ENCODE measurements at places on chromosomes 16 and 17.

GRCh38 chr17:50848711-50849110, 13.3 kb downstream of the WFIKKN2 start:
- DNase-seq = no peak

DNA sequence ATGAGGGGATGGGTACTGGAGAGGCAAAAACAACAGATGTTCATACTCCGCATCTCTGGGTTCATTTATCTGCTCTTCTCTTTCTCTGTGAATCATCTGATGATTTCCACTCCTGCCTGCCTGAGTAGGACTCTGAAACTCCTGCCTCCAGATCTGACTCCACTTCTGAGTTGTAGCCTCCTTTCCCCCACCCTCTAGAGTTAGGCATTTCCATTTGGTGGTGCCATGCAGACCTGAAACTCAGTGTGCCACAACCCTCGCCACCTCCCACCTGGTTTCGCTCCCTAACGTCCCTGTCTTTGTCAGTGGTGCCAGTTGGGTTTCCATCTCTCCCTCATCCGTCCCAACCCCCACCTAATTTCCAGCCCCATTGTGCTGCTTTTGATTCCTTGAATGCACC, 126.2 kb downstream of the PRKCB start:
- no peak for DNase-seq

DNA sequence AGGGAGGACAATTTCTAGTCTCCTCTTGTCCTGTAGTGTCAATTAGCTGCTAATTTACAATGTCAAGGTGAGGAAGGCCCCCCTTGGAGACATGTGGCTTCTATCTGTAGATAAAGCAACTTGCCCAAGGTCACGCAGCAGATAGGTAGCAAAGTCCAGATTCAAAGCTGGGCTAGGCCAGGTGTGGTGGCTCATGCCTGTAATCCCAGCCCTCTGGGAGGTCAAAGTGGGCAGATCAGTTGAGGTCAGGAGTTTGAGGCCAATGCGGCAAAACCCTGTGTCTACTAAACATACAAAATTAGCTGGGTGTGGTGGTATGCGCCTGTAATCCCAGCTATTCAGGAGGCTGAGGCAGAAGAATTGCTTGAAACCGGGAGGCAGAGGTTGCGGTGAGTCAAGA, 11.1 kb downstream of the TRPV3 start:
- no peak for DNase-seq

GRCh38 chr16:66544016-66544757, 5.7 kb downstream of the TK2 start:
- DNase-seq = no peak

DNA sequence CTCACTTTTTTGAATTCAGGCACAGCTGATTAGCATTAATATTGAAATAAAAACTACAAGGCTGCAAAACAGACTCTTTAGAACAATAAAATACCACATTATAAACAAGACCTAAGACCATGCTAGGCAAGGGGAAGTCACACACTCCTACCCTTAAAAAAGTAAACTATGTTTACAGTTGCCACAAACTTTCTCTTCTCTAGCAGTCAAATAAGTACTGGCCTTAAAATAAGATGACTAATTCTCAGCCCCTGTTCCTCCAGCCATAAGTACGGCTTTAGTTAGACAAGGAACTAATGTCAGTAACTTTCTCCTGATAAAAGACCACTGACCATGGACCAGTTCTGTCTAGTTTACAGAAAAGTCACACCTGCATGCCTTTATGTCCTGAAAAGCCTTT, 19.5 kb upstream of the CPHXL start:
- DNase-seq = no peak

- DNase-seq = no peak
Observed at GRCh38 chr16:8251298-8251697, 339.0 kb downstream of the TMEM114 start.

DNA sequence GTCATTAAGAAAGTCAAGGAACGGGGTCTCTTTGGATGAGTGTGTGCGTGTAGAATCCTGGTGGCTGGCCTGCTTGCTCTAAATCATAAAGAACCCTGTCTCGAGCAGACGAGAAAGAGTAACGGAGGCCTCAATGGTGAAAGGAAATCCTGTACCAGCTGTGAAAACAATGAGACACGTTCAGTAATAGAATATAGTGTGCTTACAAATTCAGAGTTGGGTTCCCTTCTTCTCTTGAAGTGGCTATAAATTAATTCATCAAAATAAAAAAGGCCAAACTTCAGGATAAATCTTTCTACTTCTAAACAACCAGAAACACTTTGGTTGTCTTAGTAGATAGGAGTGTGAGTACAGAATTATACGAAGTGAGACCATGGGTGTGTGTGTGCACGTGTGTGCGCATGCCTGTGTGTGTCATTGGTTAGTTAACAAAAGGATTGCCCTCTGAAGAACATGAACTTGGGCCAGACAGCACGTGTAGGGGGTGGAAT, 48.5 kb downstream of the WWOX start:
- peak; percentile 50 for DNase-seq

DNA sequence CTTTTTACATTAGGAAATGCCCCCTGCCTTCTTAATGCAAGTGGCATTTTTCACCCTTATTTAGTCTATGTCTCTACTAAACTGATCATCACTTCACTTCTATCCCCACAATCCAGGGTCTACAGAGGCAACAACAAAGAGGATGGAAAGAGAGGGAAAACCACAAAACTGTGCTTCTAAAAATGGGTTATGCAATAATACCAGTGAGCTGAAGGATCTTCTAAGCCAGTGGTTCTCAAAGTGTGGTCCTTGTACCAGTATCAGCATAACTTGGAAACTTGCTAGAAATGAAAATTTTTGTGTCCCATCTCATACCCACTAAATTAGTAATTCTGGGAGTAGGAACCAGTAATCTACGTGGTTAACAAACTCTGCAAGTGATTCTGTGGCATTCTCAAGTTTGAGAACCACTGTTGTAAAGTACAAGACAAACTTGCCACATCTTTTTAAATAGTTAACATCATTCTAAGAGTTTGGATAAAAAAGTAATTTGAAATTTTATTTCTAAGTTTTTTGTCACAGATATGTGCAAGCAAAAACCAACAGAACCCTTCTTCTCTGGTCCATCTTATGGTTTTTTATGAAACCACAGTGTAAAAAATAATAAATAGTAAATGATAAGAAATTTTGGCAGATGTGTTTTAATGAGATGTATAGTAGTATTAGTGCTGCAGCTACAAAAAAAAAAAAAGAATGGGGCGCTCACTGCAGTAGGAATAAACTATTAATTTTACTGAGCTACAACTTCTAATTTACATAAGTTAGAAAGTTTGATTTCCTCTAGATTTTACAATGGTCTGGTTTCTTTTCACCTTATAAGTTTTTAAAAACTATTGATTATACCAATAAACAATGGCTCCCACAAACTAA, 16.2 kb downstream of the CDC27 start:
- no peak for DNase-seq

DNA sequence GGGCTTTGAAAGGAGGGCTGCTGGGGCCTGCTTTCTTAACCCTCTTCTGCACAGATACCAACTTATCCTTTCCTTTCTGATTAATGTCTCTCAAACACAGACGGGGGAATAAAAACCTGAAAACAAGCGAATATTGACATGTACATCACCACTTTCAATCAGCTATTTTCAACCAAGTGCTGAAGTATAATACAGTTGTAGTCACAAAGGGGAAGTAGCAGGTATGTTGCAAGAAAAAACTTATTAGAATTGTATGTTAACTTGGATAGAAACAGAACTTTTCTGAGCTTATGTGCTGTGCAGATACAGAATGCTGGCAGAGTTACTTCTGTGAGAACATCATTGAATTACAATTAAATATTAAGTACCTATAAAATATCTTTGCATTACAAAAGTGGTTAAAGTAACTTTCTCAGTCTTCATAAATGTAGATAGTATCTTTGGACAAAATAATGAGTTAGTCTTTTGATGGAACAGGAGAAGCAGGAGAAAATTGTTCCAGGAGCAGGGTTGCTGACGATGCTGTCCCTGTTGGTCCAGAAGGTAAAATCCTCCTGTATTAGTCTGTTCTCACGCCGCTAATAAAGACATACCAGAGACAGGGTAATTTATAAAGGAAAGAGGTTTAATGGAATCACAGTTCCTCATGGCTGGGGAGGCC, 59.5 kb downstream of the RPTOR start:
- DNase-seq = no peak

DNA sequence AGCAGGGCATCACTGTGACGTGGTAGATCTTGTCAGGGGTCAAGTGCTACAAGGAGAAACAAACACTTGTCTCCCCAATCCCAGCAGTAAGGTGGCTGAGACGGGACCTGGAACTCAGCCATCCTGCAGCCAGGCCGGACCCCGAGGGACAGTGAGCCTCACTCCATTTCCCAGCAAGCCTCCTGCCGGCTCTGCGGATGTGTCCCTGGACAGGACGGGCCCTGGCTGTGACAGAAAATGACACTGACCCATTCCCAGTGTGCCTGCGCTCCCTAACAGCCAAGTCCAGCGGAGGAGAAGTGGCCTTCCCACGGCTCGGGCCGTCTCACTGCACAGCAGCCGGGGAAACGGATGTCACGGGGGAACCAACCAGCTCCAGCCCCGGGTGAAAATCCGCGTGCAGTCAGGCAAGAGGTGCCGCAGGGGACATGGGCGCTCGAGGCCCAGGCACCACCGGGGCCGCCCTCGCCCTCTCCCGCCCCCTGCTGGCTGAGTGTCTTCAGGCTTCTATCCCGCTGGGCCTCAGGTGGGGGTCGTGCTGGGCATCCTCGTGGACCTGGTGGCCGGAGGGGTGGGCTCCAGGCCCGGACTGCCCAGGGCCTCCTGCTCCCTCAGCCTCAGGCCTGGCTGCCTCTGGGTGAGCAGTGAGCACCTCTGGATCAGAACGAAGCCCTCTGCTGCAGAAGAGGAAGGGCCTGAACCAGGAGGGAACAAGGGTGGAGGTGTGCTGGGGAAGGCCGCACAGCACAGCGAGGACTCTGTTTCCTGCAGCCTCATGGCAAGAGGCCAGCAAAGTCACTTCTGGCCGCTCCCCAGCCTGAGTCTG, 6.7 kb downstream of the HAGHL start:
- DNase-seq = no peak

GRCh38 chr16:57123974-57124674, 31.7 kb downstream of the CPNE2 start:
- no peak for DNase-seq
